ENCODE measurements at places on chromosomes 11 and 22.

DNA sequence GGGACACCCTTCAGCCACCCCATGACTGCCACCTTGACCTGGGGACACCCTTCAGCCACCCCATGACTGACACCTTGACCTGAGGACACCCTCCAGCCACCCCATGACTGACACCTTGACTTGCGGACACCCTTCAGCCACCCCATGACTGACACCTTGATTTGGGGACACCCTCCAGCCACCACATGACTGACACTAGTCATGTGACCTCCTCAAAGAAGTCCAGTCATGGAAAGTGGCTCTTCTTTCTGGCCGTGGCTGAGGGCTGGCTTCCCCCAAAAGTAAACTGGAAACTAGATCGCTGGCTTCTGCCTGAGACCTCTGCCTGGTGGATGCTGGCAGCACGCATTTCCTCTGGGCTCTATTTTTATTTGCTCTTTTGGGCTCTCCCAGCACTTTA is 28.4 kb downstream of the ARFGAP2 start:
- DNase-seq: no peak

GRCh38 chr11:83827940-83828554 is 541.9 kb upstream of the CCDC90B start:
- DNase-seq: no peak

- no peak for DNase-seq
Measured at GRCh38 chr22:26393929-26394328, 35.1 kb upstream of the ASPHD2 start.

DNA sequence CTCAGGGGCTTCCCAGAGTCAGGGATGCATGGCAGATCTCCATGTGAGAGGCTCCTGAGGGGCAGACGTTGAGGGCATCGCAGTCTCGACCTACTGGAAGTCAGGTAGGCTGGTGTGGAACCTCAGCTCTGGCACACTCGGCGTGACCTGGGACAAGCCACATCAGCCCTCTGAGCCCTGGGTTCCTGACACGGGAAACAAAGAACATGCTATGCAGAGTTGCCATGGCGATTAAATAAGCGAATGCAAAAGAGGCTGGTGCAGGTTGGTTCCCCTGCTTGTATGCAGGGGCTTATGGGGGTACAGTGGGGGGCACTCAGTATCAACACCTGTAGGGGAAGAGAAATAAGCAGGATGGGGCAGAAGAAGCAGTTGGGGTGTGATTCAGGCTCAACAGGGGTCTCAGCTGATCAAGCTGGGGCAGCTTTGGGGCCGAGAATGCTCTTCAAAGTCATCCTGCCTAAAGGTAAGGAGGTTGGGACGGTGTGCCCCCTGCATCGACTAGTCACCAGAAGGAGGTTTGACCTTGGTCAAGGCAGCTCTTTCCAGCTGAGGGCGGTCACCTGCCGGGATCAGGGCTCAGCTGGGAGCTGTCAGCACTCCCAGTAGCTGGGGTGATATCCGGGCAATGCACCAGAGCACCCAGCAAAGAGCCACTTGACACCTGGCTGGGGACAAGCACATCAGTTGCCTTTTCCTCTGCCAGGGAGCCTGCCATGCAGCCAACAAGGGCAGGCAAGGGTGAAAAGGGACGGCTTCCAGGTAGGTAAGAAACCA is 442.7 kb downstream of the MIAT start:
- DNase-seq: no peak

DNA sequence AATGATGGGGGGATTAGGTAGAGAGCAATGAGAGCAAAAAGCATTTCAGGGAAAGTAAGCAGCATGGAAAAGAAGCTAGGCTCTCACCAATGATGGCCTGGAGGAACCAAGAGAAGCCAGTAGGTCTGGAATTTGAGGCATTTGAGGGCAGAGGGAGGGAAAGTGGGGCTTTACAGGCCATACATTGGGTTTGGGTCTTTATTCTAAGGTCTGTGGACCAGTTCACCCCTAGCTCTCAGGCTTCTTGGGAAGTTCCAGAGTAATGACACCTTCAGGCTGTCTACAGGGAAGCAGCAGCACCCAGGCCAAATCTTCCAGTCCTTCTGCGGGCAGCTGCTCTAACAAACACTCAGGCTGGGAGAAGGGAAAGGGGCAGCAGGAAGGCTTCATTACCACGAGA is 29.4 kb downstream of the ARFGAP2 start:
- no peak for DNase-seq

DNA sequence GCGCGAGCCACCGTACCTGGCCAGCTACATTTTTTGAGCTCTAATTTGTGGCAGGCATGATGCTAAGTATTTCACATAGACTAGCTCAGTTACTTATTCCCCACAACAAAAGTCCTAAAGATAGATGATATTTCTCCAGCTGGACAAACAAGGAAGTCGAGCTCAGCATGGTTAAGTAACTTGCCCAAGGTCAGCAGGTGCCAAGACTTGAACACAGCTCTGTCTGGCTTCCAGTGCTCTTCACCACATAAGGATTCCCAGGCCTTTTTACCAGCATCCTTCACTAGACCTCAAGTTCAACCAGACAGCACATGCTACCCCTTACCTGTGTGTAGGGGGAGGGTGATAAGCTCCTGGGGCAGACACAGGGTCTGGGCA is 177.3 kb upstream of the NCAM1 start:
- DNase-seq: no peak

GRCh38 chr22:46875089-46875488 is 112.6 kb downstream of the TBC1D22A start:
- DNase-seq: no peak

DNA sequence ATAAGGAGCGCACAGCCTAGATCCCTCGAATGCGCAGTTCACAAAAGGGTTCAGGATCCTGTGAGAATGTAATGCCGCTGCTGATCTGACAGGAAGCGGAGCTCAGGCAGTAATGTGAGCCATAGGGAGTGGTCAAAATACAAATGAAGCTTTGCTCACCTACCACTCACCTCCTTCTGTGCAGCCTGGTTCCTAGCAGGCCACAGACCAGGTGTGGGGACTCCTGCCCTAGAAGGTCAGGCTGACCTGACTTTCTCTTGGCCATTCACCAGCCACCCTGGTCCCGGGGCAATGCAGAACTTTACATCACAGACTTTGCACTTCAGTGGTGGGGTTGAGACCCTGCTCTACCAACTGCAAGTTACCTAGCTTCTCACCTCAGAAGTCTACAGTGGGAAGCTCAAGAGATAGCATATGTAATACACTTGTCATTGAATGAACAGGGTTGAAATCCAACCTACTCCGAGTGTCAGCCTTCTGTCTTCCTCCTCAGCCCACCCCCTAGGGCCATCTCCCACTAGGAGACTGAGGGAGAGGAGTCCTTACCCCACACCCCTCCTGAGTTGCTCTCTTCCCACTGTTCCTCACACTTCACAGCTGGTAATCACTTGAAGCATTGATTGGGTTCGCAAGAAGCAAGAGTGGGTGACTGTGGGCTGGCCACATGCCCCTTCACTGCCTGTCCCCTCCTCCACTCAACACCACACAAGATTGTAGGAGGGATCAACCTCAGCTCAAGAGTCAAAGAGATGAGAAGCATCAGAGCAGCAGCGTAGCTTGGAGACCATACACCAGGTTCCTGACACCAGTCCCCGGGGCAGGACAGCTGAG is 2.0 kb upstream of the KCNJ1 start:
- no peak for DNase-seq

DNA sequence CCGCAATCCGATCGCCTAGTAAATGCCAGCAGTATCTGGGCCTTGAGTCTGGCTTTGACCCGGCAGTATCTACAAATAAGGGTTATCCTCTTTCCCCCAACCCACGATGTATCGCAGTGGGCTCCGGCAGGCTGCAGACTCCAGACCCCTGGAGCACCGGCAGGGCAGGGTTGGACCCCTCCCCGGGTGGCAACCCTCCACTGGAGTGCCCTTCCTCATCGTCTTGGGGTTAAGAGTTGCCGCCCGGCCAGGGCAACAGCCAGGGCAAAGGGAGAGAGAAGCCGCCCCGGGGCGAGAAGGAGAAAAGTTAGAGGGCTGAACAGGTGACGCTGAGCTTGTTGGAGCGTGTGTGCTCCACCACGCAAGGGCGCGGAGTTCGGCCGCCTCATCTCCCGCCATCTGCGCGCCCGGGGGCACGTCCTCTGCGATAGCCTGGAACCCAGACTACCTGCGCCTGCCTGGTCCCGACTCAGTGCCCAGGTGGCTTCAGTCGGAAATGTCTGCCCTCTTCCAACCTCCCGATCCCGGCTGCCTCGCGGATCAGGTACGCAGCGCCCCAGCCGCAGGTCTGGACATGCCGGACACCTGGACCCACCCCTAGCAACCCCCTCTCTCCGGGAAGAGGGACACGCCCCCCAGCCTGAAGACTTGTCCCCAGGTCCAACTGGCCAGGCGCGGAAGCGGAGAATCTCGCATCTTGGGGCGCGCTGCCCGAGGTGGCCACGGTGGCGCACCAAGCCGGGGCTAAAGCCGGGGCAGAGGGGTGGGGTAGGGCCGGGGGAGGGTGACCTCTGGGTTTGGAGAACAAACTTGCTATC is 1.2 kb downstream of the DSCAML1 start:
- DNase-seq: no peak

DNA sequence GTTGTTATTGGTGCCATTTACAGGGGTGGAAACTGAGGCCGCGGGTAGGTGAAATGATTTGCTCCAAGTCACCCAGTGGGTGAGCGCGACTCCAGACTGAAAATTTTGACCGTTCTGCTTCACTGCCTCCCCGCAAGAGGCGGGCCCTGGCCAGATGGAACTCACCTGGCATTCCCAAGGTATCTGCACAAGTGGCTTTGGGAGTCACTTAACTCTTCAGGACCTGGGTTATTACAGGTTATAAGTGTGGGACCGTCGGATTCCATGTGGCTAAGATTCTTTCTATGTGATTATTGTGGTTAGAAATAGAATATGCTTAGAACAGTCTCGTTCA is 598 bp downstream of the CABIN1 start:
- DNase-seq: no peak

GRCh38 chr22:28989035-28989464 is 72.6 kb downstream of the C22orf31 start:
- no peak for DNase-seq

DNA sequence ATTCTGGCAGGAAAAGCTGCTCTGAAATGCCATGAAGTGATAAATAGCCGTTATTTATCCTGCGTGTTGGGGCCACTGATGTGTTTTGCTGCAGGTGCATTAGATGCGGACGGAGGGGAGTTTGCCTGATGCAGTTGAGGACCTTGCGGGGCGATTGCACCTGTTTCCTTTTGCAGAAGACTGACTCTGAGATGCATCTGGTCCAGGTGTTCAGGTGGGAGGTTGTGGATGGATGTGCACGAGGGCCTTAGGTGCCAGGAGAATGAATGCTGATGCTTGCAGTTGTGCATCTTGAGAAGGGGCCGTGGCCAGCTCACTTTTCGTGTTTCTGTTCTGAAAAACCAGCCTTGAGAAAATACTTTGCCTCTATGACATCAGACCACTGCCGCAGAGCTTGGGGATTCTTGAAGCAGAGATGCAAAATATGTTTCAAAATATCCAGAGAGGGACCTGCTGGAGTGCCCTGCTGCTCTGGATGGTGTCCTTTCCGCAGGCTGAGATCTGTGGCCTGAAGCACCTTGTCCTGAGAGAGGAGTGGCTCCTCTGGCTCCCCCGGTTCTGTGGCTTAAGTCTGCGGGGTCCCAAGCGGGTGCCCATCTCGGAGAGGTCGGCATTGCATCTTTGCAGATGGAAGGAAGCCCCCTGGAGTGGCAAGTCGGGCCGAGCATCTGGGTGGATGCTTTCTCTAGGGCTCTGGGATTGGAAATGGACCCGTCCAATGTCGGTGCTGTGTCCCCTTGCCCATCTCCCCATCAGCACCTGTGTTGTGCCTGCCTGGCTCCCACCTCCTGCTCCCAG is 1031.1 kb downstream of the TBC1D22A start:
- DNase-seq: no peak

DNA sequence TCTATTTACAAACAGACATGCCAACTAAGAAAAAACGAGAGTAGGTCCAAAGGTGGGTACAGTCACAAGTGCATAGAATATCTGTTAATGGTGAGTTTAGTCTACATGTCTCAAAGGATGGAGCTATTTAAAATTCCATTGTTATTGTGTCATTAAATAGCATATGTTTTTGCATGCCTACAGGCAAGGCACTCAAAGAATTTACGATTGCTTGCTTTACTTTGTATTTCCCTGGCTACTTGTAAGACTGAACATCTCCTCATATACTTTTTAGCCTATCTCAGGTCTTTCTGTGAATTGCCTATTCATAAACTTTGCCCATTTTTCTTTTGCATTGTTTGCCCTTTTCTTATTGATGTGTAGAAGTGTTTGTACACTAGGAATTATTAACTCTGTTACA is 39.7 kb downstream of the DEUP1 start:
- DNase-seq: no peak

- DNase-seq: no peak
Measured at GRCh38 chr11:113103932-113104690, 142.9 kb downstream of the NCAM1 start.

GRCh38 chr22:37430941-37431340 is 3.7 kb upstream of the ELFN2 start:
- DNase-seq: no peak

- no peak for DNase-seq
Measured at GRCh38 chr11:227824-228379, 8.2 kb downstream of the SIRT3 start.

DNA sequence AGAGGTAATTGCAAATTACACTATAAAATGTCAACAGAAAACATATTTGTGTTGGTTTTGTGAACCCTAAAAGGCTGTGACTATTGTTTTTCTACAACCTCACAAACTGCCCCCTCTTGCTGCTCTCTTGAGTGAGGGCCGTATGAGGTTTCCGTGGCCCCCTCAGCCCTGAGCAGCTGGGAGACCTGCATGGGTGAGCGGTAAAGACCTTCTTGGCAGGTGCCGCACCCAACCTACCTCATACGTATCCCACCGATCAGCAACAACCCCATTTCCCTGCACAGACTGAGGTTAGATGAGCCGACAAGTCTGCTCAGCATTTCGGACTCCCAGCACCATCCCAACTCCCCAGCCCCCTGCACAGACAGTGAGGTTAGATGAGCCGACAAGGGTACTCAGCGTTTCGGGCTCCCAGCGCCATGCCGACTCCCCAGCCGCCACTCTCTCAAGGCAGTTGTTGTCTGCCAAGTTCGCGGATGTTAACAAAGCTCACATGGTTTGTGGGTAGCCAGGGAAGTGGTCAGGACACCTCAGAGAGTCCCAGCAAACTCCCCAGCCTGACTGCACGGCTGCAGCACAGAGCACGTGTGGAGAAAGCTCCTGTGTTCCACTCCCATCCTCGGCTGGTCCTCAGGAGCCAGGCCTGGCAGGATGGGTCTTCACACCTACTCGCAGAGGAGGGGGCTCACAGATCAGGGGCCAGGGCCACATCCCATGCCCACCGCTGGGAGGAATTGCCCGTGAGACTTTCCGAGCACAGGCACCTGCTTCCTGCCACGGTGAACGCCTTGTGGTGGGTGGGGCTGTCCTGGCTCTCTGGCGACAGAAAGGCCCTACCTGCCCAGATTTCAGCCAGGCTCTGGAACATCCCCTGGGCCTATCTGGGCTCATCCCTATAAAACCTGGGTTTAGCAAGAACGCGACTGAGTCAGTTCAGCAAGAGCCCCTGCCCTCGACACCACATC is 502.9 kb downstream of the BRD1 start:
- DNase-seq: no peak
